NCI-H146 (cell line): ENCODE measurements at places on chromosomes 4 and X.

DNA sequence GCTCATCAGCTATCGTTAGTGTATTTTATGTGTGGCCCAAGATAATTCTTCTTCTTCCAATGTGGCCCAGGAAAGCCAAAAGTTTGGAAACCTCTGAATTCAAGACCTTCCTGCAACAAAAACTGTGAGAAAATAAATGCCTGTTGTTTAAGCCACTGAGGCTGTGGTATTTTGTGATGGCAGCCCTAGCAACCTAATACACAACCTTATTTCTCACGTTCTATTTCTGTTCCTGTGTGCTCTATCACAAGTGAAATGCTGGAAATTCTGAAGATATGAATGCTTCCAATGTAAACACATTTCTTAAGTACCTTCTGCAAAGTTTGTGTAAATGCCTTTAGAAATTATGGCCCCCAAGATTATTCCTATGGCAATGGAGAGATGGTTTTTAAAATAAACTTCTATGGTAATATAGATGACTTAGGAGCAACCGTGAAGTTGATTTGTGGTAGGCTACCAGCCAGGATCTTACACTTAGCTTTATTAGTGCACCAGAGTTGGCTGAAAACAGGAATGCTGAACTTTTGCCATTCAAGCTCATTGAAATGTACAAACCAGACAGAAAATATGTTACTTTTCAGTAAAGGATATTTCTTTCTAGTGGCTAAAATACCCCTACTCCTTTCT is 148.0 kb downstream of the USP46 start:
- no peak for DNase-seq

- no peak for DNase-seq
These were observed 15.4 kb downstream of the SORCS2 start for GRCh38 chr4:7207628-7208231.

DNA sequence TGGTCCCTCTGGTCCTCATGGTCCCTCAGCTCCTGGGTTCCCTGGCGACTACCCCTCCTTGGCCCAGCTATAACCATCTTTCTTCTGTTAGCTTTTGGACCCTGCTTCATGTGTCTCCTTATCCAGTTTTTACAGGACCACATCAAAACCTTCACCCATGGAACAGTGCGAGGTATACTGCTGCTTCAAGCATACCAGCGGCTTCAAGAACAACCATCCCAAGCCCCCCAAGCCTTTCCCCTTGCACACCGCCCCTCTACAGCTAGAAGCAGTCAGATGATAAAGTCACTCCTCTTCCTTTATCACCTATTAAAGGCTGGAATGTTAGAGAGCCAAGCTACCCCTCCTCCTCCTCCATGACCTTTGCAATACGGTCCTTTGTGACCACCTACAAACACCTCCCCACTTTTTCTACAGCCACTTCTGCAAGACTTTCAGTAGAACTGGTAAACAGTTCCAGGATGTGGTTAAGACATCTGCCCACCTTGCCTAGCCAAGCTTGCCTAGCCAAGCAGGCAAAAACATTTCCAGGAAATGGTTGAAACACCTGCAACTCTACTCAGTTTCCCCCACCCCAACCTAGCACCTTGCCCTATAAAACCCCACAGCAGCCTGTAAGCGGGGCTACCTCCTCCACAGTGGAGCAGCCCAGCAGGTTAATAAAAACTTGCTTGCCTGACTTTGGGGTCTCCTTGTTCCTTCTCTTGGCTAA is 125.7 kb downstream of the ZC4H2 start:
- DNase-seq = no peak

- DNase-seq = no peak
These were observed 18.3 kb downstream of the RBBP7 start for GRCh38 chrX:16851827-16852226.

GRCh38 chr4:6466756-6467381 is 5.5 kb downstream of the PPP2R2C start:
- DNase-seq = no peak

DNA sequence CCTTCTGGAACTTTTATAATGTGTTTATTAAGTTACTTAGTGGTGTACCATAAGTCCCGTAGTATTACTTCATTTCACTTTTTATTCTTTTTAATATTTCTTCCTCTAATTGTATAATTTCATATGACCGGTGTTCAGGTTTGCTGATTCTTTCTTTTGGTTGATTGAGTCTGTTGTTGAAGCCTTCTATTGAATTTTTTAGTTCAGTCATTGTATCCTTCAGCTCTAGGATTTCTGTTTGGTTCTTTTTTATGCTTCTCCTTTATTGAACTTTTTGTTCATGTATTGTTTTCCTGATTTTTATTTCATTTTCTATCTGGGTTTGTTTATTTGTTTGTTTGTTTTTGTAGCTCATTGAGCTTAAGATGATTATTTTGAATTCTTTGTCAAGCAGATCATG is 8.8 kb downstream of the CEP44 start:
- no peak for DNase-seq

DNA sequence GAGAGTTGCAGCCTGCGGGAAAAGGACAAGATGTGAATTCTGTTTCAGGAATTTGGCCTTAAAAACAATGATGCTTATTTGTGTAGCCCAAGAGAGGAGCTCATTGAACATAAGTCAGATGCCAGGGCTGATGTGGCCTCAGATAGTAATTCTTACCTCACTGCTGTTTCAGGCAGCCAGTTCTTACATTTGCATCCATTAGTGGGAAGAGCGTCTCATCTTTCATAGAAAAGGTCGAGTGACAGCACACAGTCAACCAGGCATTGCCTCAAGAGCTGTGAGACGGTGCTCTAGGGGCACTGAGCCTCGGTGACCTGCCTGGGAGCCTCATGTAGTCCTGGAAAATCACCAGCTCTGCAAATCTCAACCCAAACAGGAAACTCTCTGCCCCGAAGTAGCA is 174.9 kb upstream of the FRG1 start:
- no peak for DNase-seq

GRCh38 chr4:7638984-7639789 is 204.5 kb upstream of the PSAPL1 start:
- DNase-seq = no peak

DNA sequence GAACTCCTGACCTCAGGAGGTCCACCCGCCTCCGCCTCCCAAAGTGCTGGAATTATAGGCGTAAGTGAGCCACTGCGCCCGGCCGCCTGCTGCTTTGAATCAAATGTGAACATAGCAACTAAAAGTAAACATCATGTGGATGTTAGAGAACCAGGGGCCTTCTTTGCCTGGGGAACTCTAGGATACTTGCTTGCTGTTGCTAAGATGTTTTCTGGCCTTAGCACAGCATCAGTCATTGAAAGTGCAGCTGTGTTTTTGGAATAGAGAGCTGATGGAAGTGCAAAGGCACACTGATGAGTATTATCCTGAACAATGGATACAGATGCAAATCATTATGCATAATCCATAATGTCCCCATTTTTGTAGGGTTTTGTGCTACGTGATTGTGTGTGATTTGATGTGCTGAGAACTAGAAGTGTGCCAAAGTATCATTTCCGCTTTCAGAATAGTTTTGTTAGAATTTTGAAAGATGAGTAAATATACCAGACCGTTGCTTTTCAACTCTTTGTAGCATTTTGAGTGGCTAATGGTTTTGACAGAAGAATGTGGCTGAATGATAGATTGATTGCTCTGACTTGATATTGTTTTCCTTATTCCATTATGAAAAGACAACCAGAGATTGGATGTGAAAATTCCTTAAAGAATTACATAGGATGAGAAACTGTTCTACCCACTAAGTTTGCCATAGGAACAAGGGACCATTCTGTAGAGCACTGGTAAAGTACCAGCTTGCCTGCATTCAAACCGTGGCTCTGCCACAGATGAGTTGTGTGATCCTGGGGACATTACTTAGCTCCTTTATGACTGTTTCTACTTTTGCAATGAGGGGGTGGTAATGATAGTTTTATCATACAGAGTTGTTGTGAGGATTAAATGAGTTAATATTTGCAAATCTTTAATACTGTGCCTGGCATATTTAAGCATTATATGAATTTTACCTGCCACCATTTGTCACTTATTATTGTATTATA is 74.7 kb downstream of the REPS2 start:
- no peak for DNase-seq

DNA sequence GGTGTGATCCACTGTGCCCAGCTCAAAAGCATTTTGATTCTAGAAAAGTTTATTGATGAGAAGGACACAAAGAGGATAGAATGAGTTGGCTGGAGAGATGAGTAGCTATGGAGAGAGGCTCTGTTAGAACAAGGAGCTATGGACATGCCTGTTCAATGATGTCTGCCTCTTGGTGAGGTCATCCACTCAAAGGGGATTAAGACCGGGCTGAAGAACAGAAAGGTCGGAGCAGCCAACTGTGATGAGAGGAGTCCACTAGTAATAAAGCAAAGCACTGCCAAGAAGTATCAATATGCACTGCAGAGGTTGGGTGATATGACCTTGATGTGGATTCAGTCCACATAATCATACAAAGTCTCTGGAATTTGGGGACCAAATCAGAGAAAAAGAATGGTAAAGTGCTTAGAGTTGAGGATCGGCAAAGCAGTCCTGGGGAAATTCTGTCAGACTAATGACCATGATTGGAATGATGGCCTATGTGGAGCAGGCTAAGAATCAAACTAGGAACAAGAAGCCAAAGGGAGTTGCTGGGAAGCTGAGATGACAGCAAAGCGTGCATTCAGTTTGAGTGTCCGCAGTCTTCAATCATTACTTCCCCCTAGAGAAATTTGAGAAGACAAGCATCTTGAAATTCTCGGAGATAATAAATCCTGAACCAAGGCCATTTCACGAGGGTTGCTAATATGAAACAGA is 55.7 kb upstream of the MMAA start:
- DNase-seq = no peak

GRCh38 chr4:8331575-8331955 is 62.0 kb downstream of the HTRA3 start:
- no peak for DNase-seq

DNA sequence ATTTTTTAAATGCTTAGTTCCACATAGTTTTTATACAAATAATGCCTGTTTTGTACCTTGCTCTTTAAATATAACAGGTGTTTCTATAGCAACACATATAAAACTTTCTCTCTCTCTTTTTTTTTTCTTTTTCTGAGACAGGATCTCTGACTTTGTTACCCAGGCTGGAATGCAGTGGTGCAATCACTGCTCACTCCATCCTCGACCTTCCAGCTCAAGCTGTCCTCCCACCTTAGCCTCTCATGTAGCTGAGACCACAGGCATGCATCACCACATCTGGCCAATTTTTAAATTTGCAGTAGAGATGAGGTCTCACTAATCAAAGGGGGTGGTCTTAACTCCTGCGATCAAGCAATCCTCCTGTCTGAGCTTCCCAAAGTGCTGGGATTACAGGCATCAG is 18.3 kb upstream of the SULT1E1 start:
- DNase-seq = no peak

- DNase-seq = peak; percentile 71
These were observed 14.5 kb downstream of the SLC25A5 start for GRCh38 chrX:119482481-119483480.
